ENCODE measurements at places on chromosomes 6 and 20.

GRCh38 chr6:154901876-154902552 is 93.1 kb upstream of the TIAM2 start:
- DNase-seq = no peak

DNA sequence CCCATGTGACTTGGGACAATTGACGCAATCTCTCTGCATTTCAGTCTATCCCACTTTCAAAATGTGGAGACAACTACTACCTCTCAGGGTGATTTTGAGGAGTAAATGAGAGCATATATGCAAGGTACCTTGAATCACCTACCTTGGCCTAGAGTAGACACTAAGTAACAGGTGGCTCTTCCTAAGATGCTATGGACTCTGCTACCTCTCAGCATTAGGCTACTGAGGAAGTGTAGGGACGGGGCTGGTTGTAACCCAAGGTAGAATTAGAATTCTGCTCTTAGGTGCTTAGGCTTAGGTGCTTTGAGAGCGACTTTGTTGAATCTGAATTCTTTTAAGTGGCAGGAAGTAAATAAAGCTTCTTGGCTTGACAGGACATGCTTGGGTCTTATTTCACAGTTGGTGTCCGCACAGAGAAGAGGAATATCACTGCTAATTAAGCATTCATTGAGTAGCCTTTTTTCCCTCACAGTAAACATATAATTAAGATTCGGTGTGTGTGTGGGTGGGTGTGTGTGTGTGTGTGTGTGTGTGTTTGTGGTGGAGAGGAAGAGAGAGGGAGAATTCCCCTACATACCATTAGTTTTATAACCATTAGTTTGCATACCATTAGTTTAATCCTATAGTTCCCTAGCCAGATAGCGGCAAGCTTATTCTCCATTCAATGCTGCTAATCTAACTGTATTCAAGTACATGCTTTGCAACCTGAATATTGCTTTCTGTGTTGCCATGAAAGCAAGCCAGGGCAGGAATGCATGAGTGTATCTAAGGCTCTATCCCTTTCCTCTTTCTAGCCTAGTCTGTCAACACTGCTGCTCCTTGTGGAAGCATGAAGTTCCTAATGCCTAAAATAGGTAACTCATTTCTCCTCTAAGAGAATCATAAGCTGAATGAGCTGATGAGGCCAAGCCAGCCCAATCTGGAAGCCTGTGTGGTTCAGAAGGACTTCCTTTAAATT is 112.5 kb downstream of the IPCEF1 start:
- DNase-seq = no peak

GRCh38 chr6:111997853-111998208 is 56.1 kb upstream of the CCN6 start:
- no peak for DNase-seq

GRCh38 chr6:153503810-153504209 is 372.7 kb upstream of the RGS17 start:
- DNase-seq = no peak

- no peak for DNase-seq
Observed at GRCh38 chr6:42885702-42886101, 6.3 kb downstream of the RPL7L1 start.

GRCh38 chr6:11607383-11607782 is 69.8 kb downstream of the TMEM170B start:
- DNase-seq = no peak

DNA sequence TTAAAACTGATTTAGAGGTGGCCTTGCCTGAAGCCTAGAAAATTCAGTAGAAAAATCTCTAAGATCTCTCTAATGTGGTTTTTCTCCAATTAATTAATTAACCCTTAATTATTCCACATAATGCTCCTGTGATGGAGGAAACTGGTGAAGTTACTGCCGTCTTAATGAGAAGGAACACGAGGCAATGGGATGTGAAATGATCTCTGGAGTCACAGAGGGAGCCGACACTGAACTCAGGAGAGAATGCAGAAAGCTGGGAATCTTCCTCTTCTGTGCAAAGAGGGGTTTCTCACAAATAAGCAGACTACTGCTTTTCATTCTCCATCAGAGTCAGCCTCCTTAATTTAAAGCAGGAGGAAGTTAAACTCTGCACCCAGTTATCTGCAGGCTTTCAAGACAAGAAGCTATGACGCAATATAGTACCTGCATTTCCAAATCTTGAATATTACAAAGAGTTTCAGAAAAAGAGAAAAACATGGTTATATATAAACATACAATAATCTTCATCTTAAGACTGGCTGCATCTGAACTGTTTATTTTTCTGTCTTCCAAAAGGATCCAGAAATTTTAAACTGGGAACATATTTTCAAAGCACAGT is 18.1 kb upstream of the SNRPB2 start:
- DNase-seq = no peak

DNA sequence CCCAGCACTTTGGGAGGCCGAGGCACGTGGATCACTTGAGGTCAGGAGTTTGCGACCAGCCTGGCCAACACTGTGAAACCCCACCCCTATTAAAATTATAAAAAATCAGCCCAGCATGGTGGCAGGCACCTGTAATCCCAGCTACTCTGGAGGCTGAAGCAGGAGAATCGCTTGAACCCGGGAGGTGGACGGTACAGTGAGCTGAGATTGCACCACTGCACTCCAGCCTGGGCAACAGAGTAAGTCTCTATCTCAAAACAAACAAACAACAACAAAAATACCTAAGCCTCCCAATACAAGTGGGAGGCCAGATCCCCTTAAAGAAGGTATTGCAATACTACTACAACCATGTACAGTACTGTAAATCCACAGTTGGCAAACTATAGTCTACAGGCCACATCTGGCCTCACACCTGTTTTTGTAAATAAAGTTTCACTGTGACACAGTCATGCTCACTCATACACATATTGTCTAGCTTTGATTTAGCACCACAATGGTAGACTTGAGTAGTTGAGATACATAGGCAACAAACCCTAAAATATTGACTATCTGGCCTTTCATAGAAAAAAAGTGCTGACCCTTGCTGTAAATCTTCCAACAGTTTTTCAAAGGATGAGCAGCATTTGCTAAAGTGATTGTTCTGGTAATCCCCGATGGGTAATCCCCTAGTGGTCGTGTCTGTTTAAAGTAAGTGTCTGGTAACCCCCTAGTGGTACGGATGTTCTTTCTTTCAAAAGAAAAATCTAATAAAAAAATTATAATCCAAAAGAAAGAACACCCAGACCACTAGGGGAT is 202.0 kb downstream of the RNGTT start:
- DNase-seq = no peak

GRCh38 chr6:9942131-9942530 is 472.7 kb downstream of the TFAP2A start:
- no peak for DNase-seq

DNA sequence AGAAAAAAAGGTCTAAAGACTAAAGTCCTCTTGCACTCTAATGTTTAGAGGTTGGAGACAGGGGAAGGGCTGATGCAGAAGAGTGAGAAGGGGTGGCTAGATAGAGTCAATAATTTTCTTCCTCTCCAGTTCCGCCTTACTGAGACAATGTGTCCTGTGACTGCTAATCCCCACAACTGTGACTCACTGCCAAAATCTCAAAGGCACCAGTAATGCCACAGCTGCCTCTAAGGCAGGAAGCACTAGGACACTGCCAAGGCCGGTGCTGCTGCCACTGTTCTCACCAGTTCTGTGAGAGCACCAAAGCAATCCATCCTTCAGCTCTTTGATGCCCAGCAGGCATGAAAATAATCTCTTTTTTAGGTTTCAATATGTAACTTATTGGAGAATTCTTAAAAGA is 701.9 kb upstream of the MAP3K7 start:
- DNase-seq = no peak

DNA sequence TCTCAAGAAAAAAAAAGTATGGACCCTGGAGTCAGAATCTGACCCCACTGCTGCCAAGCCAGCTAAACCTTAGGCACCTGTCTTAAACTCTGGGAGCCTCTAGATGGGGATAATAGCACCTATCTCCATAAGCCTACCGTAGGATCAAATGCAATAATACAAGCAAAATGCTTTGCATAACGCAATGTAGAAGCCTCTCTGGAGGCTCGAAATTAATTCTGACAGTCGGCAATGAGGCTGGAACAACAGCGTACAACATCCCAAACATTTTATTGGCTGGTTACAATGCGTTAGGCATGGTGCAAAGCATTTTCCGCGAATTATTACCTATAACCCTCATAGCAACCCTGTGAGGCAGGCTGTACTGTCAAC is 521 bp downstream of the CDK5RAP1 start:
- no peak for DNase-seq

All from stimulated activated CD8-positive, alpha-beta memory T cell treated with anti-CD3 and anti-CD28 coated beads, Interleukin-15, amount 100 ng/mL, for 48 hours (primary cell).